Activated T-cell treated with anti-CD3 and anti-CD28 coated beads, Interleukin-2, amount 50 U/mL, for 4 hours (primary cell): ENCODE measurements at places on chromosomes 16 and 17. TPM values are rescaled to one million over a fixed set of nuclear protein-coding genes. Genes with fewer than 3 reads are reported as not detected.

SNF8 gene
- total RNA-seq: 166 TPM

DNA sequence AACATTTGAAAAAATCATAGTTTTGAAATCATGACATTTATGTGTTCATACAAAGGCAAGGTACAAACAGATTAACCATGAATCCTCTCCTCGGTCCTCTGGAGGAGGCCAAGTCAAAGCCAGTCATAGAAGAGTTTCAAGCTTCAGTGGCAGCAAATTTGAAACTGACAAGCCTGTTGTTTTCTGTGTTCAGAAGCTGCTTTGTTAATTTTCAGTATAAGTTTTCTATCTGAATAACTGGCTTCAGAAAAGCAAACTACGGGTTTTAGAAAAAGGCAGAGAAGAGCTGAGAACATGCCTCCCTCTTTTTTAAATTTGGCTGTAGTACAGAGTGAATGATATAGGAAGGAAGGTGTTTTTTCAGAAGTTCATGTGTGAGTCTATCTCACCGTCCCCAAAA is 79.6 kb upstream of the CLEC18B start:
- DNase-seq: no peak

DNA sequence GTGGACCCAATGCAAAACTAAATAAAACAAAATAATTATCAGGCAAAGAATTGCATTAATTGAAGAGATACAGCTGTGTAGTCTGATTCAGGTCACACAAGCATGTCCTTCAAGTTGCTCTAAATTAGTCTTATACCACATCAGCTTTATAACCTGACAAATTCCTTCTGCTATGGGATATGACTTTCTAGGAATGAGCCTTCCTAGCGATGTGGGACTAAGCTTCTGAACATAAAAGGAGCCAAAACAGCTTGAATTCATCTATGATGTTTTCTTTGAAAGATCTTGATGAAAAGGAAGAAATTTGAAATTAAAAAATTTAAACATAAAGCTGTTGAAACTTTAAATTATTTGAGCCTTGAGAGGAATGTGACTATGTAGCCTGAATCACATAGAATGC is 1409.1 kb downstream of the CDH11 start:
- no peak for DNase-seq

PRCD gene
- not detected for total RNA-seq

DNA sequence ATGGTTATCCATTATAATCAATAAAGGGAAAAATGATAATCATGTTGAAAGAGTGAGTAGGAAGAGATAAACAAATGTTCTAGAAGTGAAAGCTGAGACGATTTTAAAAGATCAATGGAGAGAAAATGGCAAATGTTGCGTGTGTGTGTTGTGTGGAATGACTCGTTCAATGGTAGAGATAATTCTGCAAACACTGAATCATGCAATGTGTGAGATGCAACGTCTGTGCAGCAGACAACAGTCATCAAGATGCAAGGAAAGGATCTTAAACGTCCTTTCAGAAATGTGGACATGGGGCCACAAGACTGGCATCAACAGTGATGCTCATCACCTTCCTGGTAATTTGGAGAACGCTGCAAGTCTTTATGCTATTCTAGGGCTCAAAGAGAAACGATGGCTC is 124.4 kb downstream of the CDYL2 start:
- DNase-seq: no peak

GRCh38 chr16:8924214-8924613 is 39.5 kb downstream of the USP7 start:
- DNase-seq: no peak

- DNase-seq: no peak
These were observed 37.0 kb upstream of the CCDC182 start for GRCh38 chr17:57782062-57782490.

DNA sequence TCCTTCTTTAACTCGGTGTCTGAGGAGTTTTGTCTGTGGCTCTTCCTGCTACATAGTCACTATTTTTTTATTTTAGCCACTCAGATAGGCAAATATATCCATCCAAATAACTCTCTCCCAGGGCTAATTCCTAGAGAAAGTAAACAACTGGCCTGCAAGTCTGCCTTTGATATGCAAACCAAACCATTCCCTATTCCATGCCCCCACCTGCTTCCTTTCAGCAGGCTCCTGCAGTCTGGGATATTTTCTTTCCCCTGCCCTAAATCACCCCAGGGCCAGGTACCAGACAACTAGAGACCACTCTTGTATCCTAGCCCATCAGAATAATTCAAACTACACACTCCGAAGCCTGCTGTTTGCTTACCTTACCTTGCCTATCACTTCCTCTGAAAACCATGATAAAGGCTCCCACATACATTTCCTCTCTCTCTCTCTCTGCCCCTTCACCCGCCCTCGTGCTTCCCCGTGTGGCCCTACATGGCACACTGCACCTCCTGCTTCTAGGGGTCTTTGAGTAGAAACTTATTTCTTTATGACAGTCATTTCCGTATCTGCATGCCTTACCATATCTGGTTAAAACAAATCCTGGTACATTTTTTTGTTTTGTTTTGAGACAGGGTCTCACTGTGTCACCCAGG is 8.3 kb downstream of the CD300H start:
- DNase-seq: no peak

DNA sequence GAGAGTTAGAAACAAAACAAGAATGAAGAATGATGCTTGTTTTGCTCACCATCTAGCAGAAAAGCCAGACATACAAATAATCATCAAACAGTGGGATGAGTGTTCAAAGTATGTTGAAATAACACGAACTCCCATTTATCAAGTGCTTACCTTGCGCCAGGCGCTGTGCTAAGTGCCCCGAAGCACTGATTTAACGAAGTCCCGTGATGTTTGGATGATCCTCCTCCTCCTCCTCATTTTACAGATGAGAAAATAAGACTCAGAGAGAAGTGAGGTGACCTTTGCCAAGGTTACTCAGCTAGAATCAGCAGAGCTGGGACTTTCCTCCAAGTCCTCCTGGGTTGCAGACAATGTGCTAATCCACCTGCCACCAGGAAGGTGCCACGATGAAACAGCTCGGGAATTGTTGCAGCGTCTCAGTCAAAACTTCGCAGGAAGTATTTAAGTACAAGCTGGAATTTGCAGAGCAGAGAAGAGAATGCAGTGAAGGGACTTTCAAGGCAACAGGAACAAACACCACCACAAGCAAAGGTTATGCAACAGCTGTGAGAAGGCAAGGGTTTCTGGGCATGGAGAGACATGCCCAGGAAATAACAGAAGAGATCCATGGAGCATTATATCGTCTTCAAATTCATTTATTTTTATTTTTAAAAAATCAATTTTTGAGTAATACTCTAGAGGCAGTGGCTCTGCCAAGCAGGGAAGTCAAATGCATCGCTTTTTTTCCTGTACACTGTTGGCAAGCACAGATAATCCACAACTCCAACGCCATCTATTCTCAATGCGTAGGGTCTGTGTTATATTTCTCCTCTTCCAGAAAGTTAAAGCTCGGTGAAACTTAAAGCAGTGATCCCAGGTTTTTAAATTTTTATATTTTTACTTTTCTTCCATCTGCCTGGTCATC is 11.1 kb downstream of the PRCD start:
- DNase-seq: no peak

GRCh38 chr16:27685807-27686206 is 135.9 kb downstream of the KATNIP start:
- no peak for DNase-seq

KCTD13 gene
- total RNA-seq: 45.4 TPM

- DNase-seq: no peak
These were observed 190.0 kb upstream of the CIBAR2 start for GRCh38 chr16:85302018-85302847.

DNA sequence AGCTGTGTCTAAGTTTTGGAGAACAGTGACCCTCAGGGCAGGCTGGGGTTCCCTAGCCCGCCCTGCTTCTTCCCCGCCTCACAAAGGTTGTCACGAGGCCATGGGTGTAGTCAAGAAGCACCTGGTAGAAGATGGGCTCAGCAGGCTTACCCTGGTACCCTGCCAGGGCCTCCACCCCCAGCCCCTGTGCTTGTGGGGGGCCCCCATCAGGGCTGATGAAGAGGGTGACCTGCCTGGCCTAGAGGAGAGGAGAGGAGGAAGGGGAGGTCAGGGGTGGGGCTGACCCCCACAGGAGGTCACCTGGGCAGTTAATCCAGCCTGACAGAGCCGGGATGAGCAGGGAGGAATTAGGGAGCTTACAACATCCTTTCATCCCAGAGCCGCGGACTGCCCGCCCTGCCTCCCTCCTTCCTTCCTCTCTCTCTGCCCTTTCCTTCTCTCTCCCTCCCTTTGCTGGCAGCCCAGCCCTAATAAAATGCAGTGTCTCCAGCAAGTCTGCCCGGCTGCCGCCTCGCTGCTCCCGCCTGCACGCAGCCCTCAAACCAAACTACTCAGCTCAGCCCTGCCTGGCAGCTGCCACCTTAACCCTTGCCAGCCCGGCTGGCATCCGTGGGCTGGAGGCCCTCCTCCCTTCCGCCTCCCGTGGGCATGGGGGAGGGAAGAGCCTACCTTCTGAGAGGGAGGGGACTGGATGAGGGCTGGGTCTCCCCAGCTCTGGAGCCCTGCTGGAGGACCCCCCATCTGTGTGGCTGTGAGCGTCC is 7.2 kb downstream of the DLX3 start:
- DNase-seq: no peak

DNA sequence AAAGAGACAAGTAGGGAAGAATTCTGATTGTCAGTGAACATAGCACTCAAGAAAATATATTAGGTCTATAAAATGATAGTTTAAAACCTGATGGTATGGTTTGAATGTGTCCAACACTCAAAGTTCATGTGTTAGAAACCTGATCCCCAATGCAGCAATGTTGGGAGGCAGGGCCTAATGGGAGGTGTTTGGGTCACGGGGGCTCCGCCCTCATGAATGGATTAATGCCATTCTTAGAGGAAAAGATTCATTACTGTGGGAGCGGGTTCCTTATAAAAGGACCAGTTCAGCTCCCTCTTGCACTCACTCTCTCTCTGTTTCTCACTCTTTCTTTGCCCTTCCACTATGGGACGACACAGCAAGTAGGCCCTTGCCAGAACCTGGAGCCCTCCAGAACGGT is 41.5 kb upstream of the SLC47A1 start:
- no peak for DNase-seq

MYOCD gene
- total RNA-seq: not detected

DNA sequence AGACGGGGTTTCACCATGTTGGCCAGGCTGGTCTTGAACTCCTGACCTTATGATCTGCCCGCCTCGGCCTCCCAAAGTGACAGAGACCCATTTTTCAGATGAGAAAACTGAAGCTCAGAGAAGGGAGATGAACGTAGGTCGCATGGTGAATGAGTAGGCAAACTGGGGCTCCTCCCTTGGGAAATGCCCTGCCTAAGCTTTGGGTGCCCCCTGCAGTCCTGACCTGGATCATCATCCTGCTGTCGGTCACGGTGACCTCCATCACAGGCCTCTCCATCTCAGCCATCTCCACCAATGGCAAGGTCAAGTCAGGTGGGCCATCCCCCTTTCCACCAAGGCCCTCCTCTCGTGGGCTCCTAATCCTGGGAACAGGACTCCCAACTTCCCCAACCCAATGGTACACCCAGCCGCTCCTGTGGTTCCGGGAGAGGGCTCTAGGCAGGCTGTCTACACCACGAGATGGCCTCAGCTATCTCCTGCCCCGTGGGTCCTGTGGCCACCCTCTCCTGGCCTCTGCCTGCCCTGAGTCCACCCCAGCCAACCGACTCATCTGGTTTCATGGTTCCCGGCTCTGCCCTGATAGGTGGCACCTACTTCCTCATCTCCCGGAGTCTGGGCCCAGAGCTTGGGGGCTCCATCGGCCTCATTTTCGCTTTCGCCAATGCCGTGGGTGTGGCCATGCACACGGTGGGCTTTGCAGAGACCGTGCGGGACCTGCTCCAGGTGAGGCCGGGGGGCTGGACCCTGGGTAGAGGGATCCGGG is 4.7 kb downstream of the SLC12A3 start:
- DNase-seq: no peak

DNA sequence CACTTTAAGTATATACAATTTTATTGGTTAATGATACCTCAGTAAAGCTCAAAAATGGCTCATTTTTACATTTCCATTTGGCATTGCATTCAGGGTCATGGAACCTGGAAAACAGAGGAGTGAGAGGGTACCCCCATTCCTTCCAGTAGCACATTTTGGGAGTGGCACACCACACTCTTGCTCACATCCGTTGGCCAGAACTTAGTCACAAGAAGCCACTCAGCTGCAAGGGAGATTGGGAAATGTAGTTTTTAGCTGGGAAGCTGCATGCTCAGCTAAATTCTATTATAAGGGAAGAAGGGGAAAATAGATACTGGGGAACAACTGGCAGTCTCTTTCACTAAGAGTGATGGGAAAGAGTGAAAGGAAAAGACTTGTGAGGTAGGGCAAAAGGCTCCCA is 102.5 kb upstream of the TMEM97 start:
- DNase-seq: no peak

OR3A3 gene
- total RNA-seq: not detected

- DNase-seq: no peak
These were observed 205.2 kb upstream of the WSCD1 start for GRCh38 chr17:5864741-5865657.

DNA sequence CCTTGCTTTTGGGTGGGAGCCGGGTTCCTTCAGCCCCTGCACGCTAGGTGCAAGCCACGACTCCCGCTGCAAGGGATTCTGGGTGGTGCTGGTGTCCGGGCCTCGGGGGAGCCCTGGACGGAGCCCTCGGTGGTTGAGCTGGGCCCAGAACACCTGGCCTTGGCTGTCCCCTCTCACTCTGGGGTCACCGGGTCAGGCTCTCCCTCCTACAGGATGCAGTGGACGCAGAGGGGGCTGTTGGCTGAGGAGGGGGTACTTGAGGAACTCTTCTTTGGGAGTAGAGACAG is 27.9 kb upstream of the SLC38A10 start:
- no peak for DNase-seq

ASB16 gene
- total RNA-seq: 0.08 TPM

DNA sequence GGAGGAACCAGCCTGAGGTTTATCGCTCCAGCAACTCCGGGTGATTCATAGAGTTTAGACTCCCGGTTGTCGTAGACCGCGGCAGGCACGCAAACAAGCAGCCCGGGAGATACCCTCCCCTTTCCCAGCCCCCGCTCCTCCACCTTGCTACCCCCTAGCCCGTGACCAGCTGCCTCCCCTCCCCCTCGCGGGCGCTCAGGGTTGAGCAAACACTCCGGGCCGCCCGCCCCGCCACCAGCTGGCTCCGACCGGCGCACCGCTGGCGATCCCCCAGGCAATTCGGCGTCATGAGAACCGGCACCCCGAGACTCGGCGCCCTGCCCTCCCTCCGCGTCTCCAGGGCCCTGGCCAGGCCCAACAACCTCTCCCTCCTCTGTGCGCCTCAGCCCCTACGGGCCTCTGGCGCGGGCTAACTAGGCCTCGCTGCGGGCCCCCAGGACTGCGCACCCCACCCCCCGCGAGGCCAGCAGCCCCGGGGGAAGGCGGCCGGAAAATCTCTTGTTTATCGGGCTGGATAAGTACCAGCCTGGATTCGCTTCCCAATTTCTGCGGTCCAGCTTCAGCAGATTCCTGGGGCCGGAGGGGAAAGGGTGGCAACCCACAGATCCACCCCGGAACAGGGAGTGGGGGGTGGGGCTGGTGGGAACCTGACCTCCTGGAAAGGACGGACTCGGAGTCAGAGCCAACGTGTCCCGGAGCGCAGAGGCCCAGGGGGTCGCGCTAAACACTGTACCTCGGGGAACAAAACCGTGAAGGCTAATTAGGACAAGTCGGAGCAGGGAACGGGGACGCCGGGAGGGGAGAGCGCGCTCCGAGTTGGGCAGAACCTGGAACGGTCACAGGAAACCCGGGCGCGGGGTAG is 951 bp upstream of the GPRC5C start:
- DNase-seq: no peak

ZP2 gene
- total RNA-seq: not detected

KCNG4 gene
- not detected for total RNA-seq

AXIN2 gene
- 8.4 TPM for total RNA-seq
